ENCODE measurements at places on chromosomes 1 and 21. TPM values are rescaled to one million over a fixed set of nuclear protein-coding genes. Genes with fewer than 3 reads are reported as not detected.

Gene B3GALT2
- 0.84 TPM for total RNA-seq

Gene SPATA21
- not detected for total RNA-seq

Gene PDE4B
- 32.5 TPM for total RNA-seq

Gene OR2AK2
- not detected for total RNA-seq

Gene C1orf185
- not detected for total RNA-seq

Gene ATP1B1
- 26.5 TPM for total RNA-seq

Gene RPTN
- not detected for total RNA-seq

Gene GBP6
- not detected for total RNA-seq

Gene BATF3
- not detected for total RNA-seq

Gene ZNF695
- 21.8 TPM for total RNA-seq

Gene RNU1-3
- total RNA-seq, result 3,042 TPM

Gene LYPLA2
- total RNA-seq, result 88.9 TPM

Gene TNFRSF18
- total RNA-seq, result not detected

Gene CLCNKA
- not detected for total RNA-seq

Gene JTB
- 74.2 TPM for total RNA-seq

Gene PCP4L1
- total RNA-seq, result 0.20 TPM

Gene CD84
- total RNA-seq, result not detected

Gene PADI1
- not detected for total RNA-seq

Gene FCER1G
- 1.6 TPM for total RNA-seq

Gene TMEM81
- 5.4 TPM for total RNA-seq

Gene SMCP
- total RNA-seq, result not detected

Gene CNIH3
- total RNA-seq, result 3.8 TPM

Gene PPCS
- 32.6 TPM for total RNA-seq

Gene RRP15
- 34.9 TPM for total RNA-seq

Gene SPATA1
- total RNA-seq, result 1.5 TPM

Gene PEX10
- total RNA-seq, result 31.9 TPM

Gene HAO2
- total RNA-seq, result not detected

Gene GPATCH3
- total RNA-seq, result 17.2 TPM

Gene OXCT2
- 0.77 TPM for total RNA-seq

Gene SIK1
- 1.7 TPM for total RNA-seq

Gene OR14K1
- total RNA-seq, result not detected

Gene PRAMEF4
- total RNA-seq, result not detected

Gene MYBPH
- total RNA-seq, result not detected

Gene PMF1
- total RNA-seq, result 83.3 TPM

Gene MGST3
- total RNA-seq, result 100.0 TPM

Gene ZBTB8OS
- 49.1 TPM for total RNA-seq

Gene S100A14
- not detected for total RNA-seq

Gene BTBD8
- total RNA-seq, result 2.4 TPM

Gene CLDN17
- total RNA-seq, result not detected

Gene TMEM82
- not detected for total RNA-seq

Gene IGSF9
- total RNA-seq, result 24.5 TPM

Gene PRAMEF1
- total RNA-seq, result not detected

Gene KCNA3
- 2.8 TPM for total RNA-seq
